ENCODE measurements at places on chromosomes 6 and 20. TPM values are rescaled to one million over a fixed set of nuclear protein-coding genes. Genes with fewer than 3 reads are reported as not detected.
A peak's percentile ranks its signal among the peaks of the same experiment; 100 is the strongest.

The ADTRP gene
- total RNA-seq, result 0.86 TPM

The GRM1 gene
- total RNA-seq, result not detected

The RAET1E gene
- 3.9 TPM for total RNA-seq

The EPB41L1 gene
- total RNA-seq, result 42.1 TPM

The COL9A1 gene
- not detected for total RNA-seq

The TSBP1 gene
- total RNA-seq, result not detected

DNA sequence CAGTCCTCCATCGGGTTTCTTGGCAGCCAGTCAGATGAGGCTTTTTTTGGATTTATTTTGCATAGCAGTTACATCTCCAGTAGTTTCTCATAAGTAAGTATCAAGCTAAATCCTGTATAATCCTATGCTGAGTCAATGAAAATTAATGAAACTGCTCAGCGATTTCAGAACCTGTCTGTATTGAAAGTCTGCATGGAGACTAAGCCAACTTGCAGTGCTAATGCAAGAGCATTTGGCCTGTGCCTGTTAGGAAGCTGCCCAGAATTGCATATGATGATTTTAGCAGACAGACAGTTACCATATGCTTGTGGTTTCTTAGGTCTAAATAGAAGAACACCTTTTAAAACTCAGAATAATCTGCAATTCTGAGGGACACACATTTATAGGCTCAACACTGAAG lies 25.2 kb upstream of the LRRN4 start:
- no peak for DNase-seq
- peaks cover 22% of the 10 kb centered on the region for H3K36me3 ChIP-seq
- no peaks in the 10 kb centered on the region for H3K4me1 ChIP-seq
- H3K4me3 ChIP-seq, result no peak overlapping the region

DNA sequence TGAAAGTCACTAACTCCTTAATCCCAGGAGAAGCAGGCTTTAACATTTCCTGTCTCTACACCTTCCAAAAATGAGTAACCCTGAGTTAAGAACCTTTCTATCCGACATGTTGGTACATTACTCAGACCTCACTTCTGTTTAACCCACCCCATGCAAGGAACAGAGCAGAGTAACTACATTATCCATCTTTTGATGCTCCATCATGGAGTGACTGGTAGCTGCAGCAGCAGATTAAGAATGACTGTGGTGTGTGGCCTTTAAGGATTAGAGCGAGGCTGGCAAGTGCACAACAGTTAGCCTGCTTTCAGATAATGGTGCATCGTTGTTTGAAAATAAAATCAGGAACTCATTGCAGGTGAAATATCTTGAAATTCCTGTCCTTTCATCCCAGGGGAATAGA lies 2.0 kb downstream of the TRAF3IP2 start:
- H3K27me3 ChIP-seq, result no peaks in the 10 kb centered on the region
- no peak overlapping the region for H3K4me3 ChIP-seq
- DNase-seq, result no peak
- no peaks in the 10 kb centered on the region for H3K36me3 ChIP-seq
- H3K27ac ChIP-seq, result no peak overlapping the region

GRCh38 chr6:87817183-87817582 lies 115.2 kb upstream of the AKIRIN2 start:
- DNase-seq, result no peak
- H3K4me1 ChIP-seq, result no peaks in the 10 kb centered on the region
- no peaks in the 10 kb centered on the region for H3K36me3 ChIP-seq

- H3K4me1 ChIP-seq, result no peaks in the 10 kb centered on the region
- no peak for DNase-seq
- no peak overlapping the region for H3K4me3 ChIP-seq
- H3K36me3 ChIP-seq, result no peaks in the 10 kb centered on the region
- no peak overlapping the region for H3K27ac ChIP-seq
- no peaks in the 10 kb centered on the region for H3K27me3 ChIP-seq
Measured at GRCh38 chr6:145506565-145506964, 228.8 kb downstream of the EPM2A start.

DNA sequence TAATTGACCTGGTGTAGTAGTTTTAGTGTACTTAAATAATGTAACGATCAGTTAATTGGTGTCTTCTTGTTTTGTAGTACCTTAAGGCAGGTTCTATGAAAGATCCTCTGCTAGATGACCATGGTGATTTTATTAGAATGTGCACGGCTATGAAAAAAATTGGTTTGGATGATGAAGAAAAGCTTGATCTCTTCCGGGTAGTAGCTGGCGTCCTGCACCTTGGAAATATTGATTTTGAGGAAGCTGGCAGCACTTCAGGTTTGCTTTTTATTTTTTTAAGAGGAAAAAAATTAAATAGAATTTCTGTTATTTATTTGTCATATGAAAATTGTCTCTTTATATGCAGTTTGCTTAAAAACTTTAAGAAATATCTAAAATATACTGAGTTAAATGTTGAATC lies 99.2 kb downstream of the MYO6 start:
- no peaks in the 10 kb centered on the region for H3K27me3 ChIP-seq
- no peak overlapping the region for H3K27ac ChIP-seq
- no peak overlapping the region for H3K4me3 ChIP-seq

- no peaks in the 10 kb centered on the region for H3K36me3 ChIP-seq
- no peak for DNase-seq
- no peak overlapping the region for H3K4me3 ChIP-seq
- H3K4me1 ChIP-seq, result no peaks in the 10 kb centered on the region
Measured at GRCh38 chr6:73538116-73538779, 17.4 kb upstream of the EEF1A1 start.

GRCh38 chr20:44110816-44111568 lies 76.0 kb downstream of the JPH2 start:
- no peak overlapping the region for H3K4me3 ChIP-seq
- no peak for DNase-seq
- H3K4me1 ChIP-seq, result no peaks in the 10 kb centered on the region
- no peaks in the 10 kb centered on the region for H3K27me3 ChIP-seq

GRCh38 chr6:5422321-5422915 lies 161.1 kb downstream of the FARS2 start:
- no peaks in the 10 kb centered on the region for H3K36me3 ChIP-seq
- DNase-seq, result peak; percentile 7
- no peaks in the 10 kb centered on the region for H3K27me3 ChIP-seq
- no peak overlapping the region for H3K4me3 ChIP-seq
- H3K4me1 ChIP-seq, result no peaks in the 10 kb centered on the region

GRCh38 chr20:35700625-35701148 lies 1.5 kb downstream of the ROMO1 start:
- H3K4me3 ChIP-seq, result peak overlapping the region; percentile 95
- DNase-seq, result no peak
- no peaks in the 10 kb centered on the region for H3K27me3 ChIP-seq
- peak overlapping the region; percentile 83 for H3K27ac ChIP-seq
- peaks cover 10% of the 10 kb centered on the region for H3K4me1 ChIP-seq

DNA sequence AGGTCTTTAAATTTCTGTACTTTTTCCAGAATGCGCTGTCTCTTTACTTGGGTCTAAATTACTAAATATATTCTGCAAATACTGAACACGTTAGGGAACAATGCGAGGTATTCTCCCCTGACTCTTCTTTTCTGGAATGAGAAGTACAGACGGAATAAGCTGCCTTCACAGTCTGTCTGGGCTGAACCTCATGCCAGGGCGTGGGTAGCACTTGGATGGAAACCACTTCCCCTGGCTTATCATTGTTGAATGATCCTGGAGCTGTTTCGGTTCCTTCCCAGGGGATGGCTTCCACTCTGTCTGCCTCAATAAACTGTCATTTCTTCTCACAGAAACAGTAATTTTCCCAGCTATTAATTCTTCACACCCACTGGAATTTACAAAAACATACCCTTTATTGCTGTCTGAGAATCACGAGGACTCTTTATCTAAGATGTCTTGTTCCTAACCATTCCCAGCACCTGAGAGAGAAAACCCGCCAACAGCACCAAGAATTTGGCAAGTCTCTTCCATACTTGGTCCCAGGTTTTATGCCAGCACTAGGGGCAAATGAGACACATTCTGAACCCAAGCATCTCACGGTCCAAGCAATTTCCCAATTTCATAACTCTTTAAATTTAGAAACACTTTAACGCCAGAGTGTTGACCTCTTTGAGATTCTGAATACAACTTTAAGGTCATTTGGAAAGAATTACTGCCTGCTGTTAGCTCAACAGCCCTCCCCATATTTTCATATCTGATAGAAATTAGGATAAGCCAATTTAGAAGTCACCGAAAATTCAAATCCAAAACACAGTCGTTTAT lies 43.2 kb upstream of the ADGRF5 start:
- no peak for DNase-seq
- no peaks in the 10 kb centered on the region for H3K36me3 ChIP-seq
- H3K4me1 ChIP-seq, result no peaks in the 10 kb centered on the region

GRCh38 chr6:41042226-41043055 lies at the start of gene TSPO2:
TSS of gene TSPO2 (plus strand) at chr6:41042467. CDS start at chr6:41042986, 519 bp downstream.
- no peaks in the 10 kb centered on the region for H3K36me3 ChIP-seq
- H3K27ac ChIP-seq, result no peak within 1 kb of the TSS
- DNase-seq, result no peak
- H3K4me1 ChIP-seq, result peaks cover 20% of the 10 kb centered on the region

- H3K4me1 ChIP-seq, result 0 out of 2 replicates have a peak, but pooled peaks cover under 1% of the 10 kb centered on the region
- H3K27me3 ChIP-seq, result no peaks in the 10 kb centered on the region
- no peak overlapping the region for H3K27ac ChIP-seq
- DNase-seq, result no peak
- no peaks in the 10 kb centered on the region for H3K36me3 ChIP-seq
Measured at GRCh38 chr6:160133441-160134336, 12.1 kb downstream of the SLC22A1 start.

GRCh38 chr6:56440551-56440981 lies 193.2 kb upstream of the COL21A1 start:
- no peaks in the 10 kb centered on the region for H3K36me3 ChIP-seq
- H3K4me3 ChIP-seq, result no peak overlapping the region
- no peaks in the 10 kb centered on the region for H3K27me3 ChIP-seq
- DNase-seq, result no peak
- no peak overlapping the region for H3K27ac ChIP-seq

DNA sequence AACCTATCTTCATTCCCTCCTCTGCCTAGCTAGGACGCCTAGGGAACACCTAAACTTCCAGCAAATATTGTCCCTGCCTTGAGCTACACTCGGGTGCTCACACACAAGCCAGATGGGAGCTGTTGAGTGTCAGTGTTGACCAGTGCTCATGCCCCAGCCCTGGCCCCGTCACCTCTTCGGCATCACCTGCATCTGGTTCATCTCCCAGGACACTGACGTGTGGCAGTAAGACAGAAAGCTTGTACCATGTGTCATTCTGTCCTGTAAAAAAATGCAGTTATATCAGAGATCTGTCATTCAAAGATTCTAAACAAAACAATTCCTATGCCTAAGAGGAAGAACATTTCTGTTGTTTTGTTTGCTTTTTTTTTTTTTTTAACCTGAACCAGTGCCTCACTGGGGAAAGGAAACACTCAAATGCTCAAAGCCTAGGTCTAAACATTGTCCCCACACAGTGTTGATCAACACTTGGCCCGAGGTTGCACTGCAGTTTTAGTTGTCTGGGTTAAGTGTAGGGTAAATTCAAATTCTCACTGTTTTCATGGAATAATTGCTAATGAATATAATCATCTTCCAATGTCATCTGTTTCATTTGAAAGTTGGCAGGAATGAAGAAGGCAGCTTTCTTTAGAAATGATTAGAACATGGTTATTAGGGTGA lies 102.7 kb upstream of the SASH1 start:
- no peaks in the 10 kb centered on the region for H3K36me3 ChIP-seq
- no peaks in the 10 kb centered on the region for H3K4me1 ChIP-seq
- no peak overlapping the region for H3K4me3 ChIP-seq
- H3K27ac ChIP-seq, result no peak overlapping the region
- H3K27me3 ChIP-seq, result no peaks in the 10 kb centered on the region
- DNase-seq, result no peak

GRCh38 chr6:31572041-31572911 lies at the start of gene LTA:
TSS of gene LTA (plus strand) at chr6:31572289. CDS start at chr6:31572743, 454 bp downstream.
- no peaks in the 10 kb centered on the region for H3K27me3 ChIP-seq
- H3K36me3 ChIP-seq, result no peaks in the 10 kb centered on the region
- H3K4me1 ChIP-seq, result 0 out of 2 replicates have a peak, but pooled peaks cover 3% of the 10 kb centered on the region
- no peak within 1 kb of the TSS for H3K27ac ChIP-seq

- H3K36me3 ChIP-seq, result no peaks in the 10 kb centered on the region
- no peak for DNase-seq
- H3K27ac ChIP-seq, result no peak overlapping the region
- no peaks in the 10 kb centered on the region for H3K4me1 ChIP-seq
- H3K27me3 ChIP-seq, result peaks cover 14% of the 10 kb centered on the region
- H3K4me3 ChIP-seq, result no peak overlapping the region
Measured at GRCh38 chr20:51076786-51077685, 54.1 kb upstream of the KCNG1 start.

- H3K4me3 ChIP-seq, result no peak overlapping the region
- no peaks in the 10 kb centered on the region for H3K27me3 ChIP-seq
- no peak for DNase-seq
- no peak overlapping the region for H3K27ac ChIP-seq
- no peaks in the 10 kb centered on the region for H3K4me1 ChIP-seq
- H3K36me3 ChIP-seq, result no peaks in the 10 kb centered on the region
Measured at GRCh38 chr6:149086363-149086762, 231.1 kb upstream of the TAB2 start.

GRCh38 chr6:162973151-162973872 lies 245.5 kb downstream of the PACRG start:
- DNase-seq, result no peak
- no peak overlapping the region for H3K27ac ChIP-seq
- H3K4me3 ChIP-seq, result no peak overlapping the region
- H3K4me1 ChIP-seq, result no peaks in the 10 kb centered on the region

DNA sequence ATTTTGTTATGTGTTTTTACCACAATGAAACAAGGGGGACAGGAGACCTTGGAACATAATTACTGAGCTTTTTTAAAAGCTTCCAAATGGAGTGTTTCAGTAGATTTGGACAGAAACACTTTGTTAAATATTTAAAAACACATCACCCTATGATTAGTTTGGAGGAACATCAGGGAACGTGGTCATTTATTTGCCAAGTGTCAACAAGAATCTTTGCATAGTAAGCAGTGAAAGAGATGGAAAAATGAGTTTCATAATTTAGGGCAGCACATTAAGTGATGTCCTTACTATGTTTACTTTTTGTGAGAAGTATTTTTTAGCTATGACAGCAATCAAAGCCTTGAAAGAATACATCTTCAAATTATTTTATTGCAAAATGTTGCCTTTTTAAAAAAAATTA lies 82.6 kb downstream of the PROKR2 start:
- H3K4me1 ChIP-seq, result no peaks in the 10 kb centered on the region
- peaks cover 6% of the 10 kb centered on the region for H3K27me3 ChIP-seq
- no peak overlapping the region for H3K27ac ChIP-seq

DNA sequence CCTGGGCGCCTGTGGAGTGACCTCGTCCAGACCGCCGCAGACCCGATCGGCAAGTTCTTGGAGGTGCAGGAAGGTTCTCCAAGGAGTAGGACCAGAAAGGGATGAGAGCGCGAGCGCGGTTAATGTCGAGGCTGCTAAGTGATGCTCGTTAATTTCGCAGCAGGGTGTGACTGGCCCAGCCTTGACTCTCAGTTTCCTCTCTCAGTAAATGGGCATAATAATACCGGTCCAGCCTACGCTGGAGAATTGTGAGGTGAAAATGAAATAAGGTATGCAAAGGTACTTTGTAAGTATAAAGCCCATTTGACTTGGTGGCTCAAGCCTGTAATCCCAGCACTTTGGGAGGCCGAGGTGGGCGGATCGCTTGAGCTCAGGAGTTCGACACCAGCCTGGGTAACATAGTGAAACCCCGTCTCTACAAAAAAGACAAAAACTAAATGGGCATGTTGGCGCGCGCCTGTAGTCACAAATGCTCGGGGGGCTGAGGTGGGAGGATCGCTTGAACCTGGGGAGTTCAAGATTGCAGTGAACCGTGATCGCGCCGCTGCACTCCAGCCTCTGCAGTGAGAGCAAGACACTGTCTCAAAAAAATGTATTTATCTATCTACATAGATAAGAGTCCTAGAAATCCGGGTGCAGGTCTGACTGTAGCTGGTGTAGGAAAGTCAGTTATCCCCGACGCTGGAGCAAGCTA lies 634 bp upstream of the BTBD9 start:
- H3K27me3 ChIP-seq, result no peaks in the 10 kb centered on the region
- H3K4me1 ChIP-seq, result peaks cover 12% of the 10 kb centered on the region
- peak overlapping the region; percentile 89 for H3K27ac ChIP-seq

Measured in HCT116 (cell line).